Esophagus mucosa (tissue), 1 donor: ENCODE measurements at places on chromosomes 1 and 21. TPM values are rescaled to one million over a fixed set of nuclear protein-coding genes. Genes with fewer than 3 reads are reported as not detected.
A peak's percentile ranks its signal among the peaks of the same experiment; 100 is the strongest.

CYP2J2 gene
- 8.8 TPM for total RNA-seq

ZNF593OS gene
- 0.16 TPM for total RNA-seq

IL19 gene
- total RNA-seq = 5.5 TPM

DNA sequence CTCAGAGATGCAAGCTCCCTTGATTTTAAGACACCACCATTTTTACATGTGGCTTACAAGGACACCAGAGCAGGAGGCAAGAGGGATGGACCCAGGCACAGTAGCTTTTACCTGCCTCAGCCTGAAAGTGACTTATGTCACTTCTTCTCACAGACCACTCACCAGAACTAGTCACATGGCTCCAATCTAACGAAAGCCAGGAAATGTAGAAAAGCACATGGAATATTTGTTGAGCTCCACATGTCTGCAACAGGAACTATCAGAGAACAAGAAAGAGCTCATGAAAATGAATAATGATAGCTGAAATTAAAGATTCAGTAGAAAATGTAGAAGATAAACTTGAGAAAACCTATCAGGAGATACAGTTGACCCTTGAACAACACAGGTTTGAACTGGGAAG, 69.4 kb downstream of the ZNF648 start:
- no peak for ATAC-seq

DNA sequence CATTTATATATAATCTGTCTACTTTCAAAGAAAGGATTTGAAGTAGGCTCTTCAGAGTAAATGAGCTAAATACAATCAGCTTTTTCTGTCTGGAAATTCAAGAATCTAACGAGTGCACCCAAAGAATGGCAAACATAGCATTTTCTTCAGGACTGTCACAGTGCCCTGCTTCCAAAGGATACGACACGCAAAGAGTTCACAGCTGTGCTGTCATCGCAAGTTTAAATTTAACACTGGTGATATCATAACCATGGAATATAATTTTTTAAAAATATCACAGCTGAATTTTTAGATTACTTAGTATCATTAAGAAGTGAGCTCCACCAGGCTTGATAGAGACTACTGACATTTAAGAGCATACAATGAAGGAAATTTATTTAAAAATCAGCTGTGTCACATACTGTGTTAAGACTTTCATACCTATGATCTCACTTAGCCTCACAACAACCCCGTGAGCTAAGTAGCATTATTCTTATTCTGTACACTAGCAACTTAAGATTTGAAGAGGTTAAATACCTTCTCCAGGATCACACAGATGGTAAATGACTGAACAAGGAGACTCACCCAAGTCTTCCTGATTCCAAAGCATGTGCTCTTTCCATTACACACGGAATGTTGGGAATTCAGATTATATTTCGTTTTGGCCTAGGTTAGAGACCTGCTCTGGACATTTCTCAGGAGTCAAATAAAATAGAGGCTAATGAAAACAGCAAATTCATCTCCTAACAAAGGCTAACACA, 46.2 kb upstream of the PRRX1 start:
- no peak for ATAC-seq

GRCh38 chr1:206772243-206772937, at the start of gene IL10:
IL10 (minus strand) TSS chr1:206772494; CDS start chr1:206772435, 59 bp downstream.
- ATAC-seq = no peak

- ATAC-seq = no peak
Measured at GRCh38 chr1:52216907-52217458, 75.1 kb downstream of the ZFYVE9 start.

GRCh38 chr1:228013131-228013934, 6.5 kb downstream of the WNT3A start:
- ATAC-seq = peak; percentile 92

GRCh38 chr21:45045481-45045880, 28.9 kb upstream of the ADARB1 start:
- no peak for ATAC-seq

GRCh38 chr1:25820247-25821111, 725 bp downstream of the MTFR1L start:
- ATAC-seq = peak; percentile 53

DNA sequence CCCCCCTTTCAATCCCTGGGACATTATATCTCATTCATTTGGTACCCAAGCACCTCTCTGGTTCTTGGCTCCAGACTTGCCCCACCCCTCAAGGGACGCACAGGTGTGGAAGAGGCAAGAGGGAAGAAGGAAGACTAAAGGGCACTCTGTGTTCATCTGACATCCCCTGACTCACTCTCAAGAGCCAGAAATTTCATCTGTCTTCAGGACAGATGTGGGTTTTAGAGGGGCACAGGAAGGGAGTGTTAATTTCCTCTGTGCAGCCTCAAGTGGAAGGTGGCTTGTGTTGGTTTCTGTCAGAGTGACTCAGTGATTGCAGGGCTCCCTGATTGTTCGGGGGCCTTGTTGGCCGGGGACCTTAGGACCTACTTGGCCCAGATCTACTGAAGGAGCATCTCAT, 2.4 kb downstream of the C2CD4D start:
- ATAC-seq = no peak

DNA sequence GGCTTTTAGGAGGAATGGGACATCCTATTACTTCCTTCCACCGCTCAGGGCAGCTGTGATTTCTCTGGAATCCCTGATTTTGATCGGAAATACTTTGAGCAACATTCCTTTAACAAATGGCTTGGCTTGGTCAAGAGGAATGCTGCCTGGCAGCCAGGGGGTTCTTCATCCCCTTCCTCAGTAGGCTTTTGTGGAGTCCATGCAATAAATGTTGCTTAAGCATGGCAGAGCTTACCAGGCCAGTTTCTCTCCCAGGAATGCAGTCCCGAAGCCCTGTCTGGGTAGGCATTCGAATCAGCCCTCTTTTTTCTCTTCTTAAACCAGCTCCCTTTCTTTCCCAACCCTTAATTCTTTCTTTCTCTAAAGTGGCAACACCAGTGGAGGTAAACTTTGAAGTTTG, 177.1 kb upstream of the KIAA0040 start:
- ATAC-seq = no peak

GRCh38 chr1:79899914-79900313, 893.4 kb upstream of the ADGRL4 start:
- no peak for ATAC-seq

GRCh38 chr1:8450312-8450711, 132.4 kb downstream of the SLC45A1 start:
- no peak for ATAC-seq

DNA sequence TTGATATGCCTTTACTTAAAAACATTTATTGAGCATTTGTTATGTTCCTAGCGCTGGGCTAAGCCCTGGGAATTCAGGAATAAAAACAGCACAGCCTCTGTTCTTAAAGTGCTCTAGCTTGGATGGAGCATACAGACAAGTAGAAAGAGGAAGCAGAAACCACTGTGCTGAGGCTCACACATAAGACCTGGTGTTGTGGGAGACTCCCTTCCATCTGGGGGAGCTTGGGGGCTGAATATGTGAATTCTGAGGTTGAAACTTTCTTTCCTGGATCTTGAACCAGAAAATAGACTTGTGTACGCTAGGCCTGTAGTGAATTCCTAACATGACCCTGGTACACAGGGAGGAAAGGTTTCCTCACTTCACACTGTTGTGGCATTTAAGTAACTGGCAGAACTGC, 209.9 kb downstream of the ZNF326 start:
- ATAC-seq = no peak

GRCh38 chr1:234841710-234842231, 231.8 kb upstream of the IRF2BP2 start:
- no peak for ATAC-seq

DNA sequence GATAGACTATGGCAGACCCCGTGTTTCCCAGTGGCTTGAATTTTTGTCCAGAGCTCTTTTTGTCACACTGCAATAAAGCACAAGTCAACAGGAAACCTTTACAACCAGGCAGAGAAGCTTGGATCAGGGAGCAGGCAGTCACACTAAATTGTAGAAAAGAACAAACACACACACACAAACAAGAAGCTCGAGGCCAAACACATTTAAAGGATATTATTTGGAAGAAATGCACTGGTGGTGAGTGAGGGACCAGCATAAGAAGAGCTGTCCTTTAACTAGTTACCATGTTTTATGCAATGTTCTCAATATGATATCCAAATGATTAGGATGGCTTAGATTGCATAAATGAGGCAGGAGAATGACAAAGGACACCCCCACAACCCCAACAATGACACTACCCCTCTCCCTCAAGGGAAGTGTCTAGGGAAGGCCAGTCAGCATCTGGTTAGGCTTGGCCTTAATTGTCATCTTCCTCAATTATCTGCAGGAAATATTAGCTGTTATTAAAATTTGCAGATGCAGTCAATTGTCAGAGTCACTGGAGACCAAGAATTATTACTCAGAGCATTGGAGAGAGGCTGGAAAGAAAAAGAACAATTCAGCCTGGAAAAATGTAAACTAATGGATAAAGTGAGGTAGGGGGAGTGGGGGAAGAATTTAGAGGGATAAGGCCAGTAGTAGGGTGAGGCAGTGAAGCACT, 35.3 kb downstream of the DDR2 start:
- no peak for ATAC-seq

DNA sequence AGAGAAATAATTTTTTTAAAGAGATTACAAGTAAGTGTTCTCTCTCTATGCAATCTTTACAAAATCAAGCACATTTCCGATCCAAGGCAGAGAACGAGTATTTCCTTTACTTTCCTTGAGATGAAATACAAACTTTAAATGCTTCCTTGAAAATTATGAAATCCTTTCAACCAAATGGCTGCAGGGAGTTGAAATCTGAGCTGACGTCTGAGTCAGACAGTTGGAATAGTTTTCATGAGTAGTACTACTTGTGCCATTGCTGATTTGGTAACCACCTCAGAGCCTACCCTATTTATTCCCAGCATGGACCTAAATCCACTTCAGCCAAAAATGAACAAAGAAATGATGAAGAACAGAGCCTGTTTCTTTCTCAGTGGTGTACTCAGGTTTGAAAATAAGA, 183.6 kb downstream of the GIPC2 start:
- ATAC-seq = peak; percentile 93

DNA sequence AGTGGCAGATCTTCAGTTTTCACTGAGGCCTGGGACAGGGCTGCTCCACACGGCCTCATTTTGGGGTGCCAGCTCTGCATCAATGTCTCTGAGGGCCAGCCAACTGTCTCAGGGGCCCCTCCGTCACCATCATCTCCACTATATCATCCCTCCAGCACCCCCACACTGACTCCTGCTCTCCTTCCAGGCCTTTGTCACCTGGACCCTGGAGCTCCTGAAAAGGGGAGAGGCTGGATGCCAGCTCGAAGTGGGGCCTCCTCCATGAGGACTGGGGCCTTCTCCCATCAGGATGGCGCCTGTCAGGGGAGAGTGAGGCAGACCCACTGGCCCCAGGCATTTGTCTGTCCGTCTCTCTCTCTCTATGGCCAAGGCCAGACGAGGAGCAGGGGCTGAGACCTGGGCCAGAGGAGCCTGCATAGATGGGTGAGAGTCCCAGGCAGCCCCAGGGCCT, 44.7 kb upstream of the LRP8 start:
- ATAC-seq = no peak
